ENCODE measurements at places on chromosomes 7 and 10.

- DNase-seq = no peak
Observed at GRCh38 chr7:106071356-106071998, 40.6 kb downstream of the SYPL1 start.

- DNase-seq = no peak
Observed at GRCh38 chr7:134311807-134312206, 4.9 kb downstream of the SLC35B4 start.

GRCh38 chr7:156160811-156161210 lies 348.5 kb upstream of the SHH start:
- DNase-seq = peak; percentile 23

- no peak for DNase-seq
Observed at GRCh38 chr10:77609781-77610272, 27.8 kb downstream of the KCNMA1 start.
